ENCODE measurements at places on chromosomes 6 and 20.

- no peak for DNase-seq
These were observed 88.7 kb downstream of the ZHX3 start for GRCh38 chr20:41228858-41229257.

GRCh38 chr6:11812951-11813350, 34.3 kb upstream of the ADTRP start:
- no peak for DNase-seq

- no peak for DNase-seq
These were observed 93.4 kb upstream of the NHSL1 start for GRCh38 chr6:138592749-138593123.

DNA sequence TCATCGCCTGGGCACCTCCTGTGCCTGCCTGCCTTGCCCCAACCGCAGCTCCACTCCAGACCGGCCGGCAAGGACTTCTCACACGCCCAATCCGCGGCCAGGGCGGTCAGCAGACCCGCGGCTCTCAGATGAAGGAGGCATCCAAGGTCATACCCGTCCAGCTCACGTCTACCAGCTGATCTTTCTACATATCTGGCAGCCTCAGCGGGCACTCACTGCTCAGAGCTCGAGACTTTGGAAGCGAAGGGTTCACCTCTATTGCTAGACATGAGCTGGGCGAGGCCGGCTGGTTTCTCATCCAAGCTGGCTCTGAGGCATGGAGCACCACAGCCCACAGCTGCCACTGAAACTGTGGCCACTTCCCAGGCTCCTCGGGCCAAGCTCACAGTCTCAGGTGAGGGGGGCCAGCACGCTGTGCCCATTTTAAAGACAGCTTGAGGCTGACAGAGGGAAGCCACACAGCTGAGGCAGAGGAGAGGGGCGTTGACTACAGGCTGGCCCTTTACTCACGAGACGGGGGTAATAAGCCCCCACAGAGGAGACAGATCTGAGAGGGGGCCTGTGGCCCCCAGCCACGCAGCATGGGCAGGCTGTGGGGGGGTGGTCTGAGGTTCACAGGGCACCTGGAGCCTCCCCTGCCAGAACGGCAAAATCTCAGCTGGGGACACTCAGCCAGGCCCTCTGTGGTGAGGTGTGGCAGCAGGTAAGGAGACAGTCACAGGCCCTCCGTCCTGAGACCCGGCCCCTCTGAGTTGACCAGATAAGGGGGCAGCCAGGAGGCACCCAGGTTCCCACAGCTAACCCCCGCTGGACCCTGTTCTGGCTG, 2.0 kb downstream of the LAMA5 start:
- DNase-seq: no peak

DNA sequence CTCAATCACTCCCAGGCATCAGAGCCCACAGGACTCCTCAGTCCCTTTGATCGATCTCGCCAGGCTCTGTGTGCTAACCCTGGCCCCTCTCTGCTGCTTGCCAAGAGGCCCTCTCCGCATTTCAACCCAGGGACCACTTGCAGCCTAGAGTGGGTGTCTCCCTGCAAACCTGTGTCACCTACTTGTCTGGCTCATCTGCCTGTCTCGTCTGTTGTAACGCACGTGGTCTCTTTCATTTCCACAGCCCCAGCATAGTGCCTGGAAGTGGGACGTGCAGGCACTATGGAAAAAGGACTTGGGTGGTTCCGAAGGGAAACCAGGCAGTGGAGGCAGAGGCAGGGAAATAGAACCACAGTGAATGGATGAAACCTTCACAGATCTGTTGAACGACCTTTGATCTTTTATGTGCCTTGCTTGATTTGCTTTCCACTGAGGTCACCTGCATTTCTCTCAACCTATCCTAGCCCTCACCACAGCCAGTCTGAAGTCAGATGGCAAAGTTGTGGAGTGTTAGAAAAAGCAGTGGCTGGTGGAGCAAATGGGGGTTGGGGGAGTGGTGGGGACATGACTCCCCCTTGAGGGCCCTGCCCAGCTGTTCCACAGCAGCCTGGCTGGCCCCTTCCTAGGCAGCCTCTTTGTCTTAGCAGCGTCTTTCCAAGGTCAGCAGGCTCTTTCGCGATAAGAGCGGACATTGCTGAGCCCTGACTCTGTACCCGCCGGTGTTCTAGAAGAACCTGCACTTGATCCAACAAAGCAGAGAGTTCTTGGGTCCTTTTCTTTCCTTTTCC, 55.8 kb upstream of the TAGAP start:
- no peak for DNase-seq

DNA sequence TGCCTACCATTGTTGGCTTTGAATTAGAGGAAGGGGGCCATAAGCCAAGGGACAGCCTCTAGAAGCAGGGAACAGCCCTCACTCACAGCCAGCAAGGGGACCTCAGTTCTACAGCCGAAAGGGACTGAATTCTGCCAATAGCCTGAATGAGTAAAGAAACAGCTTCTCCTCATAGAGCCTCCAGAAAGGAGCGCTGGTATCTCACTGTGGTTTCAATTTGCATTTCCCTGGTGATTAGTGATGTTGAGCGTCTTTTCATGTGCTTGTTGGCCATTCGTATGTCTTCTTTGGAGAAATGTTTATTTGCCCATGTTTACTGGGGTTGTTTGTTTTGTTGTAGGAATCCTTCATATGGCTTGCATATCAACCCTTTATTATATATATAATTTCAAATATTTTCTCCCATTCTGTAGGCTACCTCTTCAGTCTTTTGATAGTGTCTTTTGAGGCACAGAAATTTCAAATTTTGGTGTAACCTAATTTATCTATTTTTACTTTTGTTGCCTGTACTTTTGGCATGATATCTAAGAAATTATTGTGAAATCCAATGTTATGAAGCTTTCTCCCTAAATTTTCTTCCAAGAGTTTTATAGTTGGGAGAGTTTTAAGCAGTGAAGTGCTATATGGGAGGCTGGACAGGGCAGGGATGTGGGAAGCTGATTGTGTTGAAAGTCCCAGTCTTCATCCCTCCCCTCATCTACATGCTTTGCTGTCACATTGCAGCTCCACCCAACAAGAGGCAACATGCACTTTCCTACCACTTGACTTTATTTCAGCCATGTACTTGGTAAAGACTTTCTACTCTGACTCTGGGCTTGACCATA, 82.3 kb upstream of the SHLD1 start:
- no peak for DNase-seq

GRCh38 chr6:37578104-37578503, 78.4 kb upstream of the CCDC167 start:
- no peak for DNase-seq

GRCh38 chr6:56802584-56802983, 152.3 kb upstream of the BEND6 start:
- DNase-seq: no peak

GRCh38 chr6:27669624-27670301, 196.9 kb upstream of the ZNF184 start:
- DNase-seq: no peak

DNA sequence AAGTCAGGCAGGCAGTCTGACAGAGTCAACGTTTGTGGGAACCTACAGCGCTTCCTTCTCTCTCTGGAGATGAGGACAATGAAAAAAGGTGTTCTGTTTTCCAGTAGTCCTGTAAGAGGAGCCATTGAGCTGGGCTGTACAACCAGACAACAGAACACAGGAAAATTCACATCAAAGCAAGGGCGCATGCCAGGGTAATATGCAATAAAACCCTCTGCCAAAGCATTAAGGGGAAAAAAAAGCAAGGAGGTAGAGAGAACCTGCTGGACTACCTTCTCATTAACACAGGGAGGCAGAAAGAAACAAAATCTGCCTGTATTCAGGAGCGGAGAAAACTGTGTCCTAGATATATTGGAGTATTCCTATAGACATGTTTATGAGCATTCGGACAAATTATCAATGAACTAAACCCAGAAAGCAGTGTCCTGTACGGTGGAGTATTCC, 1.3 kb downstream of the RNF24 start:
- DNase-seq: no peak

DNA sequence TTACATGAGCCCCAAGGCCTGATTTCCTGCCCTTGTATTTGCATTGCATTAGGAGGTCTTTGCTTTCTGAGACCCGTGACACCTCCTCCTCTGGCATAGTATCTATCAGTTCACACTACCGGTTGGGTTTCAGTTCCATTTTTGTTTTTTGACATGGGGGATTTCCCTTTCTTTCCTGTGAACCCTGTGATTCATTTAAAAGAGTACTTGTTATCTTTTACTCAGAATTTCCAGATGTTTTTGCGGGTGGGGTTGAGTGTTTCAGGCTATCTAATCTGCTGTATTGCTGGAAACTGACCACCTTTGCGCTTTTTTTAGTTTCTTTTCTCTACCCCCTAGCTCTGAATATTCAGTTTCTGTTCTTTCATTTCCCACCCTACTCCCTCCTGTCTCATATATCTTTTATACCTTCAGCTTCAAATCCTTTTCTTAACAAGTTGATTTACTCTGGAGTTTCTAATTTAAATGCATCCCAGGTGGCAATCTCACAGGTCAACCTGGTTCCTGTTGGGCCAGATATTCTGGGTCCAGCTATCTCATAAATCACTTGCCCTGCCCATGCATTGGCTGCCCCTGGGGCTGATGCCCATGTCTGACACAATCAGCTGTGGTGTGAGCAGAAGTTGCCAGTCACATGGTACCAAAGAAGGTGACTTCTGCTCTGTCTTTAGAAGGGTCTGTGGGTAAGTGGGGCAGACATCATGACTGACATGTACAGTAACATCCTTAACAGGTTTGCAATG, 14.3 kb upstream of the NCOA3 start:
- peak; percentile 41 for DNase-seq

- DNase-seq: no peak
These were observed 258.9 kb downstream of the KIF16B start for GRCh38 chr20:16314320-16314719.

GRCh38 chr6:343960-344815, 47.4 kb upstream of the IRF4 start:
- DNase-seq: no peak

DNA sequence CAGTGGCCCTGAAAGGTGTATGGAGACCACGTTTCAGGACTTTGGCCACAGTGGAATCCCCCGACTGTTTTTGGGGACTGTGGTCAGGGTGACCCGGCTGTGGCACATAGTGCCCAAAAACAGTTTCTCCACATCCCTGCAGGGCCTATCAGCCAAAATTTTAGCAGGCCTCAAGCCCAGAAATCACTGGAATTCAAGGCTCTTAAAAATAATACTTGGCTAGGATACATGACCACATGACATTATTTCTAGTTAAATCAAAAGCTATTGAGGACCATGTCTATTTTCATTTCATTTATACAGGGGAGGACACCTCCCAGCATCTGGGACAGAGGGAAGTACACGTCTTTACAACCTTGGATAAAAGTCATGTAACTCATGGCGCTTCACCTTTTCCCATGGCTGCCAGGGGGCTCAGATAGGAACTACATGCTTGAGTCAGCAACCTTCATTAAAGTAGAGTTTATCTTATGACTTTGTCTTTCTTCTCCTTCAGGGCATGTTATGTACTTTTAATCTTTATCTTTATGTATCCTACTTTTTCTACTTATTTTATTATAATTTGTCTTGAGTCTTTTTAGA, 70.8 kb upstream of the CD93 start:
- DNase-seq: no peak

- no peak for DNase-seq
These were observed 3.7 kb downstream of the SCGN start for GRCh38 chr6:25655723-25656122.

DNA sequence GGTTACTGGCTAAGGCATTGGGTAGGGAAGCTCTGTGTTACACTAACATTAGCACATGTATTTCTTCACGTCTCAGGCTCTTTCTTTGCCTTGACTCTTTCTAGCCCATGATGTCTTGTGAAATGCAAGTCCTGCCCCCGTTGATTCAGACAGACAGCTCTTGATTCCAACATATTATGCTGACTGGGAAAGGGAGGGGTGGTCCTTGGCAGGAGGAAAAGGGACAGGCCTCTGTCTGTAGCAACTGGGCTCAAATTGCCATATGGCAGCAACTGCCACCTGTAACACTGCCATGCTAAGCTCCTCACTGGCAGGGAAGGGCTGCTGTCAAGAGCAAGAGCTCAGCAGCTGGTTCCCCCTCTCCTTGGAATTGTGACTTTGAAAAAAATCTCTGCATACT, 5.7 kb upstream of the KCNK15 start:
- DNase-seq: no peak

DNA sequence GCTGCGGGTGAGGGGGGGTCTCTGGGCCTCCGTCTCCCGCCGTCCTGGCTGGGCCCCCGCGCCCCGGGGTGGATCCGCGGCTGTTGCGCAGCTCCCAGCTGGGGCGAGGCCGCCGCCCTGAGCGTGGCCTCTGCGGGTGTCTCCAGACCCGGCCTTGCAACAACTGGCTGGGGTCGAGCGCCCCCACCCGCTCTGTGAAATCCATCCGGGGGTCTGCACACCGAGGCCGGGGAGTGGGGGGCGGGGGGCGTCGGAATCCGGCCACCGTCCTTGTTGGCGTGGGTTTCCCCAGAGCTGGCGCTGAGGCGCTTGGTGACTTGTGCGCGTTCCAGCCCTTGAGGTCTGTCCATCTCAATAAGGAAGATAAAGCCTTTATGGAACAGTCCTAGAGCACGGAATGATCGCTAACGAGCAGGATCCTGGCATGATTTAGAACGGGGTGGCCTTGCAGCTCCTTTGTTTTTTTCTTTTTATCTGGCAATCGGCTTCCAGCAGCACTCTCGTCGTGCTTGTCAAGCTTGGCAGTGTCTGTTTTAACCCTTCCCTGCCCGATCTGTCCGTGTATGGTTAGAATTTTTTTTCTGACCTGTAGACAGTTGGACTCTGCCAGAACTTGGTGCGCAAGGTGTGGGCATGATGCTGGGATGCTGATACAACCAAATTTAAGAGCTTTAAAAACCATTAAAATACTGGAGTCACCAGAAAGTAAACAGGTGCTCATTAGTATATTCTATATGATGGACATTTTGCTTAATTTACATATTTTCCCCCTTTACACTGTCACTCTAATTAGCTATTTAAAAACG, 675 bp downstream of the DSTN start:
- no peak for DNase-seq

- no peak for DNase-seq
These were observed 33.9 kb downstream of the TBPL1 start for GRCh38 chr6:133986942-133987341.

DNA sequence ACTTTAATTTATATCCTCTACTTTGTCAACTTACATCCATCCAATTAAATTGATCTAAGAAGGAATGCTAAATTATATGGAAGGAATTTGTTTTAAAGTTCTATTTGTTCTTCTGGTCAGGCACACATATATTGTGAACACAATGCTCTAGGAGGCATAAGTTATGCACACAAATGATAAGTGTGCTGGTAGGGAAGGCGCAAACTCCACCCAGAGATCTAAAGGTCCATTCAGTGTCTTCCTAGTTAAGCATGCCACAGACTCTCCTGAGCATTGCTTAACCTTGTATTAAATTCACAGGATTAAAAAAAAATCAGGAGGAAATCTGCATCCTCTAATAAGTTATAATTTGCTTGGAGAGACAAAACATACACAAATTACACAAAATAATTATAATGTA, 127.3 kb downstream of the RALGAPA2 start:
- no peak for DNase-seq

DNA sequence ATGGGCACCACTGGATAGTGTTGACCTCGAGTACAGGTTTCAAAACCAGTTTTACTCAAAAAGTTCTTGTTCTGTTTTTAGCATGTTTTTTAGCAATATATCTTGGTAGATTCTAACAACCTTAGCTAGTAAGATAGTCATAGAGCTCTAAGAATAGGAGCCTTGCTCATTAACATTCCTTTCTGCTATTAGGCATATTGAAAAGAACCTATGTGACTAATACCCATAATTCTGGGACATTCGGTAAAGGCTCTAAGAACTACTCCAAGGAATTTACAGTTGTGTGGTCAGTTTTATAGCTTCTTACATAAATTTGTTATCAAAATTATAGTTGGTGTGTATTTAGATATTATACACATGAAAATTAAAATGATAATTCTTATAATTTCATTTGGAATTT, 11.6 kb downstream of the SLC9A8 start:
- DNase-seq: no peak

- DNase-seq: no peak
These were observed 47.7 kb upstream of the TMEM244 start for GRCh38 chr6:129908858-129909257.
